ENCODE measurements at places on chromosomes 16 and 17.

- DNase-seq, result no peak
Measured at GRCh38 chr17:73947281-73947965, 256.1 kb upstream of the RPL38 start.

DNA sequence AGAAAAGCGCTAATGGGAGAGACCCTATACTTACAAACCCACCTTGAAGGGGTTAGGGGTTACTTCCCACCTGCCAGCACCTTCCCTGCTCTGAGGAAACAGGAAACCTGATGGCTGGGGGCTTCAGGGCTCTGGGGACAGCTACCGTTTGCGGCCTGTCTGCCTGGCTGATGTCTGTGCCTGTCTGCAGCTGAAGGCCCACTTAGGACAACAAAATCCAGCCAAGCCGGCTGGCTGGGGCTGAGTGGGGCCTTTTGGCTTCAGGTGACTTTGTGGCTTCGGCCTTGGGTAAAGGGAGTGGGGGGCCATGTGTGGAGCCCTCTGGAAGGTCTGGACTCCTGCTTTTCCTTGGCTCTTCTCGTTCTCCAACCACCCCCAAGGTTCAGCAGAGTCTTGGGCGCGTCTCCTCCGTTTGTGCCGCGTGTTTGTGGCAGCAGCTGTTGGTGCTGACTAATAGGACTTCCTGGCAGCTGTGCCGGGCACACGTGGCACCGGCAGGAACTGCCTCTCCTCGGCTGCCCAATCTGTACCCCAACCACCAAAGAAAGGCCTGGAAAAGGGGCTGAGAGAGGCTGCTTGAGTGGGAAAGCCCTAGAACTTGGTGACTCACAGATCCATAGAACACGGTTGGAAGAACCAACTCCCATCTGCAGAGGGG, 186.7 kb downstream of the MSI2 start:
- no peak for DNase-seq

- no peak for DNase-seq
Measured at GRCh38 chr17:28211811-28212210, 107.2 kb upstream of the TMEM97 start.

GRCh38 chr17:77716289-77716926, 242.1 kb upstream of the TNRC6C start:
- DNase-seq, result no peak

- DNase-seq, result no peak
Measured at GRCh38 chr17:20073055-20073979, 64.2 kb downstream of the SPECC1 start.

- no peak for DNase-seq
Measured at GRCh38 chr17:80998748-80999535, 7.3 kb downstream of the CHMP6 start.

DNA sequence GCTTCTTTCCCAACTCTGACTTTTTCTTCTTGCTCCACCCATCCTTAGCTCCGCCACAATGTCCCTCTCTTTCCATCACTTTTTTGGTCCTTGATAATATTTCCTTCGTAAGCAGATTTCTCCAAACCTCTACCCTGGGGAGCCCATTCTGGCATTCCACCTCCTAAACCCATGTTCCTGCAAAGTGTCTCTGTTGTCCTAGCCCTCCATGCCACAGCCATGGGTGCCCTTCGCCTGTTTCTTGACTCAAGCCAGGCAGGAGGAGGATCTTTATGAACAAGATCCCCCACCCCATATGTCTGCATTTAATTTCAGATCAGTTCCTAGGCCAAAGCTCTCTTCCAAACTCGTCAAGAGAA, 42.4 kb downstream of the GAS7 start:
- no peak for DNase-seq

DNA sequence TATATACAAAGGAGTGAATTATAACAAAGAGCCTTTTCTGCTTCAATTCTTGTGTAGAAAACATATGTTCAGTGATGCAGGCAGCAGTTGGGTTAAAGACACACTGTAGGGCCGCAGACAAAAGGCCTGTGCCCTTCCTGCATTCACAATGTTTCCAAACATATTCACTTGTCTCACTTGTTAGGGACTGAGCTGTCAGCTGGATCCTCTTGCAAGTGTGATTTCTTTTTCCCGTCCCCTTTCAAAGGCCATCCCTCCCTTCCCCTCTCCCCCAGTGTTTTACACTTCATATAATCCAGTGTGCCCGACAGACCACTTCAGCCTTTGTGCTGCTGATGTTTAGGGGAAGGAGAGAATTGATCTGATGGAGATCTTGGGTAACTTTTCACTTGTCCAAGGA, 217.0 kb downstream of the FTO start:
- DNase-seq, result no peak

DNA sequence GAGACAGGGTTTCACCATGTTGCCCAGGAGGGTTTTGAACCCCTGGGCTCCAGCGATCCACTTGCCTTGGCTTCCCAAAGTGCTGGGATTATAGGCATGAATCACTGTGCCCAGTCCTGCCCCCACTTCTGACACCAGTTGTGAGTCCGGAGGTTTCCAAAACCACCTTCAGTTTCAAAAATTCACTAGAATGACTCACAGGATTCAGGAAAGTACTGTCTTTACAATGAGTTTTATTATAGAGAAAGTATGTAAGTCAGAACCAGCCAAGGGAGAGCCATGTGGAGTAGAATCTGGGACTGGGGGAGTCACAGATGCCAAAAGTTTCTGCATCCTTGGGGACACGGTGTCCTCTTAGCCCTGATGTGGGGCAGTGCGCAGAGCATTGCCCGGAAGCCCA, 55.1 kb downstream of the PLD6 start:
- DNase-seq, result no peak

GRCh38 chr17:34401165-34401564, 38.1 kb upstream of the CCL1 start:
- DNase-seq, result no peak

- peak; percentile 81 for DNase-seq
Measured at GRCh38 chr17:47987240-47987835, 16.4 kb downstream of the CDK5RAP3 start.

- no peak for DNase-seq
Measured at GRCh38 chr16:17339764-17340541, 130.8 kb downstream of the XYLT1 start.

- DNase-seq, result no peak
Measured at GRCh38 chr17:64139542-64139941, 9.6 kb upstream of the ERN1 start.

DNA sequence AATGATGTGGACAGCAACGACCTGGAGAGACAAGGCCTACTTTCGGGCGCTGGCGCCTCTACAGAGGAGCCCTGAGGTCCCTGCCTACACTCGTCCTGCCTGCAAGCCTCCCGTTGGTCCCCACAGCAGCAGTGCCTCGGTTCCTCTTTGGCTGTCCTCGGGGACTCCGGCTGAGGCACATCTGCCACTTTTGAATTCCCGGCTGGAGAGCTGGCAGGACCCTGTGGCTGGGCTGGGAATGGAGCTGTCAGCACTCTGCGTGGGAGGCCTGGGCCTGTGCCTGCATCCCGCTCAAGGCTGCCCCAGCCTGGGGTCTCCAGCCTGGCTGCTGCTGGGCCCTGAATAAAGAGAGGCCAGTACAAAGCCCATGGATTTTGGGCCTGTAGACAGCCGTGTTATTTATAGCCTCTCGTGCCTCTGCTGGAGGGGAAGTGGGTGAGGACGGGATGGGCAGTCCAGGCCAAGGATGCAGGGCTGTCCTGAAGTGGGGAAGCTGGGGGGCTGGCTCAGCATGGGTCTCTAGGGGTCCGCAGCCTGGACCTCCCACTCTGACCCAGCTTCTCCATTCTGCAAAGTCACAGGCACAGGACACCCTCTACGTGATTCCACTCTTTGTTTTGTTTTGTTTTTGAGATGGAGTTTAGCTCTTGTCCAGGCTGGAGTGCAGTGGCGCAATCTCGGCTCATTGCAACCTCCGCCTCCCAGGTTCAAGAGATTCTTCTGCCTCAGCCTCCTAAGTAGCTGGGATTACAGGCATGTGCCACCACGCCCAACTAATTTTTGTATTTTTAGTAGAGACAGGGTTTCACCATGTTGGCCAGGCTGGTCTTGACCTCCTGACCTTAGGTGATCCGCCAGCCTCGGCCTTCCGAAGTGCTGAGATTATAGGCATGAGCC, 10.6 kb upstream of the SPNS2 start:
- no peak for DNase-seq

DNA sequence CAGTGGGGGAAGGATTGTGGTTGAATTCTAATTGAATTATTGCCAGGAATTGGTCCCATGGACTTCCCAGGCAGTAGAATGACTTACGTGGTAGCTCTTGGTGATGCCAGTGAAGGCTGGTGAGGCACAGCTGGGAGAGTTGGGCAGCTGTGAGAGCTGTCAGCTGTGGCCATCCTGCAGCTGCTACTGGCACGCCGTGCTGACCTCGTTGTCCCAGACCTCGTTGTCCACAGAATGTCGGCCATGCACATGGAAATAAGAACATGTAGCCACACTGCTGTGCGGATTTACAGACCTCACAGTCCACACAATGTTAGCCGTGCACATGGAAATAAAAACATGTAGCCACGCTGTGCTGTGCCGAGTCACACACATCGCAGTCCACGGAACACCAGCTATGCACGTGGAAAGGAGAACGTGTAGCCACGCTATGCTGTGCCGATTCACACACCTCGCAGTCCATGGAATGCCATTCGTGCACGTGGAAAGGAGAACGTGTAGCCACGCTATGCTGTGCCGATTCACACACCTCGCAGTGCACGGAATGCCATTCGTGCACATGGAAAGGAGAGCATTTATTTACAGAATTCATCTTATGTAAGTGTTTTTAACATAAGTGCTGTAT, 59.2 kb downstream of the BANP start:
- no peak for DNase-seq

GRCh38 chr16:10868104-10868595, 8.9 kb upstream of the CIITA start:
- no peak for DNase-seq

GRCh38 chr16:8565498-8565897, 24.8 kb downstream of the TMEM114 start:
- DNase-seq, result peak; percentile 12

GRCh38 chr16:88026964-88027938, 76.0 kb downstream of the BANP start:
- no peak for DNase-seq

DNA sequence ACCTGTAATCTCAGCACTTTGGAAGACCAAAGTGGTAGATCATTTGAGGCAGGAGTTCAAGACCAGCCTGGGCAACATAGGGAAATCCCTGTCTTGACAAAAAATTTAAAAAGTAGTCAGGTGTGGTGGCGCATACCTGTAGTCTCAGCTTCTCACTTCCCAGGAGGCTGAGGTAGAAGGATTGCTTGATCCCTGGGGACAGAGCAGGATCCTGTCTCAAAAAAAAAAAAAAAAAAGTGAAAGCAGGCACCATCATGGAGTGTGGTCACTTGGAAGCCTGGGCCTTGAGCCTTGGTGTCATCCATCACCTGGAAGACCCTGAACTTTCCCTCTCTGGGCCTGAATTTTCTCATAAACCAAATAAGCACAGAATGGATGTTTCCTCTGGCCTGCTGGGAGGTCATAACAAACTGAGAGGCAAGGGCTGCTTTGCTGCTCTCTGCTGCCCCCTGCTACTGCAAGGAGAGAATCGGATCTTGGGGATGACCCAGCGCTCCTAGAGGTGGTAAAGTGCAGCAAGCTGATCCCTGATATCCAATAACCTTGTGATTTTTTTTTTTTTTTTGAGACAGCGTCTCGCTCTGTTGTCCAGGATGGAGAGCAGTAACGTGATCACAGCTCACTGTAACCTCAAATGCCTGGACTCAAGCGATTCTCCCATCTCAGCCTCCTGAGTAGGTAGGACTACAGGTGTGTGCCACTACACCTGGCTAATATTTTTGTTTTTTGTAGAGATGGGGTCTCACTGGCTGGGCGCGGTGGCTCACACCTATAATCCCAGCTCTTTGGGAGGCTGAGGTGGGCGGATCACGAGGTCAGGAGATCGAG, 75.9 kb upstream of the RNU2-1 start:
- no peak for DNase-seq

DNA sequence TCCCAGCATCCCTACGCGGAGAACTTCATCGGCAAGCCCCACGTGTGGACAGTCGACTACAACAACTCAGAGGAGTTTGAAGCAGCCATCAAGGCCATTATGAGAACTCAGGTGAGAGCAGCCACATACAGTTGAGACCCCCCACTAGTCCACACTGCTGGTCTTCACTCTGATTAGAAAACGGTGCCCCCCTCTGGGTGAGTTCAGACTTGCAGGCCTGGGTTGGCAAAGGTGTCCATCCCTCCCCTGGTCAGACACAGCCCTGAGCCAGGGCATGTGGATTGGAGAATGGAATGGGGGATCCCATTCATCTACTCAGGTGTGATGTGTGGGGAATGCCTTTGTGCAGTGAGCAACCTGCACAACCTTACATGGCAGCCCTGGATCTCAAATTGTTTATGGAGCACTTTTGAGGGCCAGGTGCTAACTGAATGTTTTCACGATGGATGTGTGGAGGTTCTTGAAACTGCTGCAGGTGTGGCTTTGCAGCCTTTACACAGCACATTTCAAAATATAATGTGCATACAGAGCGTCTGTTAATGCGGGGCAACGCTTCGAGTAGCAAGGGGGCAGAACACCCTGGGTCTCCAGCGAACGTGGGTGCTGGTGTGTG, 72.6 kb downstream of the MGAT5B start:
- DNase-seq, result no peak

GRCh38 chr16:4862639-4863038, 15.4 kb downstream of the UBN1 start:
- DNase-seq, result no peak

DNA sequence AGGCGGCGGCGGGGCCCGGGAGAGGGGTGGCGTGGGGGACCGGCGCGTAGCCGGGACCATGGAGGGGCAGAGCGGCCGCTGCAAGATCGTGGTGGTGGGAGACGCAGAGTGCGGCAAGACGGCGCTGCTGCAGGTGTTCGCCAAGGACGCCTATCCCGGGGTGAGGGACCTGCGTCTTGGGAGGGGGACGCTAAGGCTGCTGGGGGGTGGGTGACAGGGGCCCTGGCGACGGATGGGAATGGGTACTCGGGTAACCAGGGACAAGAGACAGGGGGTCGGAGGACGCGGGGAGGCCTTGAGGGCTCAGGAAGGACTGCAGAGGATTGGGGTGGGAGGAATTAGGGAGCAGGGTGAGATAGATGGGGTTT, 243 bp downstream of the RND2 start:
- DNase-seq, result peak; percentile 82

GRCh38 chr16:81846105-81846504, 67.0 kb downstream of the PLCG2 start:
- DNase-seq, result no peak

- DNase-seq, result no peak
Measured at GRCh38 chr17:60248618-60249289, 99.0 kb downstream of the CA4 start.

- no peak for DNase-seq
Measured at GRCh38 chr16:15790458-15790857, 66.4 kb downstream of the MYH11 start.

DNA sequence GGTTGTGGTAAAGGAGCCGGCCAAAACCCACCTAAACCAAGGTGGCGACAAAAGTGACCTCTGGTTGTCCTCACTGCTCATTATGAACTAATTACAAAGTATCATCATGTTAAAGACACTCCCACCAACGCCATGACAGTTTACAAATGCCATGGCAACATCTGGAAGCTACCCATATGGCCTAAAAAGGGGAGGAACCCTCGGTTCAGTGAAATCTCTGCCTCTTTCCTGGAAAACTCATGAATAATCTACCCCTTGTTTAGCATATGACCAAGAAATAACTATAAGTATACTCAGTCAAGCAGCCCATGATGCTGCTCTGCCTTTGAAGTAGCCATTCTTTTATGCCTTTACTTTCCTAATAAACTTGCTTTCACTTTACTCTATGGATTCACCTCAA, 72.2 kb downstream of the CYLD start:
- DNase-seq, result no peak
